HFFc6 (cell line): ENCODE measurements at places on chromosomes 13 and 19.

GRCh38 chr13:44048326-44048725, 168.6 kb downstream of the LACC1 start:
- peak; percentile 17 for DNase-seq

- DNase-seq: no peak
Observed at GRCh38 chr13:51629491-51630287, 45.4 kb downstream of the WDFY2 start.

DNA sequence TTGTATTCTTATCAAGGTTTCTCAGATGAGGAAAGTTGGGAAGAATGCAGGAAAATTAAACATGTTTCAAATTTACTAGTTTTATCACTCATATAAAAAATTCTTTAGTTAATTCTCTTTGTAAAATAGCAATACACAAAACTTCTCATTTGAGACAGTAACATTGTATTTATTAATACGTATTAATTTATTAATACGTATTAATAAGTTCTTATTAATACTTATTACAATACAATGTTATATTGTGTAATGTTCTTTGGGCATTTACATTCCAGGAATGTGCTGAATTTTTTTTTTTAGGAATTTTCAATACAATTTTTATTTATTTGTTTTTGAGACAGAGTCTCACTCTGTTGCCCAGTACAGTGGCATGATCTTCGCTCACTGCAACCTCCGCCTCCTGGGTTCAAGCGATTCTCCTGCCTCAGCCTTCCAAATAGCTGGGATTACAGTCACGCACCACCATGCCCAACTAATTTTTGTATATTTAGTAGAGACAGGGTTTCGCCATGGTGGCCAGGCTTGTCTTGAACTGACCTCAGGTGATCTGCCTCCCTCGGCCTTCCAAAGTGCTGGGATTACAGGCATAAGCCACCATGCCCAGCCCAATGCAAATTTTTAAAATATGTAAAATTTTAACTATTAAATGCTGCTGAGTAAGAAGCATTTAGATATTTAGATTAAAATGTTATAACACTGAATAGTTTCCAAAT, 31.6 kb downstream of the MBNL2 start:
- DNase-seq: no peak

DNA sequence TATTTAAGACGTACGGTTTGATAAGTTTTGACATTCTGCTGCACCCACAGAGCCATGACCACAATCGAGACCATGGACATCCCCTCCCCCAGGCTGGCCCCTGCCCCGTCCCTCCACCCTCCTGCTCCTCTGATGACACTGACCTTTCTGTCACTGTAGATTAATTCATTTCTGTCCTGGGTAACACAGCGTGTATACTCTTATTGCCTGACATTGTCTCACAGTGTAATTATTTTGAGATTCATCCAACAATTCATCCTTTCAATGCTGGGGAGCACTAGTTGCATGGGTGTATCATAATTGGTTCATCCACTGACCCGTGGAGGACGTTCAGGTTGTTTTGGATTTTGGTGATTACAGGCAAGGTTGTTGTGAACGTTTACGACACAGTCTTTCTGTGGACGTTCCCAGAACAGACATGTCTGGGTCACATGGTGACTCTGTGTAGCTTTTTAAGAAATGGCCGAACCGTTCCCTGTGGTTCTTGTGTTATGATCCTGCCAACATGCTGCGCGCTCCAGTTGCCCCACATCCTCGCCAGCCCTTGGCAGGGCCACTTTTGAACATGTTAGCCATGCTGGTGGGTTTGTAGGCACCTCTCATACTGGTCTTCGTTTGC, 41.9 kb downstream of the C13orf46 start:
- DNase-seq: no peak

GRCh38 chr13:28449826-28450773, 44.8 kb downstream of the FLT1 start:
- DNase-seq: peak; percentile 58

DNA sequence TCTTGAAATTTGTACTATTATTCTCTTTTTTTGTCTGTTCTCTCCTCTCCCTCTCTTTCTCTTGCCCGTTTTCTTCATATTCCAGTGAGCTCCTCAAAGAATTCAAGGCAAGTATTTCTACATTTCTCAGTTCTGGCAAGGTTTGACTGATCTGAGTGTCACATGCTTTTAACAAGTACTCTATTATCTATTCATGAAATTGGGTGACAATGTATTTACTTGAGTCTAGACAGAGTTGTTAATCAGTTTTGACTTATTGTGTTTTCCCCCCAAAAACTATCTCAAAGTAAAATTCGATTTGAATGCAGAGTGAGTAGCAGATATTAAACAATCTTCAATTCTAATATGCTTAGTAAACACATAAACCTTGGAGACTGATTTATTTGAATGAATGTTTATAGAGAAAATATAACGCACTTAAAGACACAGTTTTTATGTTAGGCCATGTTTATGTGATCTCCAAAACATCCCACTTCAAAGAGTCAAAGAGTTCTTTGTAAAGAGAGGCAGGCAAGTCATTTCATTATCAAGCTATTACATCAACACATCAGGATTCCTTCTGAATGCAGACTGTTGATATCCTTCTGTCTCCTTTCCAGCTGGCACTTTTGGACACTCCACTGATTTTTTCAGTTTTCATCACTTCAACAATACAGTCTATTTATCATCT, 166.6 kb downstream of the SLITRK6 start:
- DNase-seq: no peak

DNA sequence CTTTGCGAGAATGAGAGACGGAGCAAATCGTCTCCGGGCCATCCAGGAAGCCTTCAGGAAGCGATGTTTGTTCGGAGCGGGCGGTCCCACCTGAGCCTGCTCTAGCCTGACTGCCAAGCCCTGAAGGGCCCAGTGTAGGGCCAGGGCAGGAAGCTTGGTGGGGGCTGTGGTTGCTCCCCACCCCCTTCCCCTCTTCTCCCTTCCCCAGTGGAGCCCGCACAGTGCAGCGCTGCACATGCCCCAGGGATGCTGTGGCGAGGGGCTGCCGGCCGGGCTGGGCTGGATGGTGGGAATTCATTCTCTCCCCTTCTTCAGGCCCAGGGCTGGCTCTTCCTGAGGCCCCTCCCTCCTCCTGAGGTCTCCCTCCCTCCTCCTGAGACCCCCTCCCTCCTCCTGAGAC, 7.1 kb upstream of the GRTP1 start:
- no peak for DNase-seq

DNA sequence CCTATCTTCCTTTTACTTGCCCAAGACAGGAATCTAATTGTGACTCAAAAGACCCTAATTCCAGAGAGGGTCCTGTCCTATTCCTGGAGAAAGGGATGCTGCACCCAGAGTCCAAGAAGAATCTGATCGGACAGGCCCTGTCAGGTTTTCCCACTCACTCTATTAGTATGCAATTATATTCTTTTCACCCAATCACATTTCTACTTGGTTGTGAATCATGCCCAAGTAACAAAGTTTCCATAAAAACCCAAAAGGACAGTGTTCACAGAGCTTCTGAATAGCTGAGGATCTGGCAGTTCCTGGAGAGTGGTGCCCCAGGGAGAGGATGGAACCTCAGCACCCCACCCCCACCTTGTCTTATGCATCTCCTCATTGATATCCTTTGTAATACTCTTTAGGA, 135.3 kb upstream of the SLITRK5 start:
- no peak for DNase-seq

- no peak for DNase-seq
Observed at GRCh38 chr19:10692673-10693264, 8.5 kb upstream of the QTRT1 start.
